ENCODE measurements at places on chromosomes 2 and 18.
A peak's percentile ranks its signal among the peaks of the same experiment; 100 is the strongest.

- DNase-seq, result no peak
These were observed 847.6 kb downstream of the SOCS6 start for GRCh38 chr18:71136487-71136886.

DNA sequence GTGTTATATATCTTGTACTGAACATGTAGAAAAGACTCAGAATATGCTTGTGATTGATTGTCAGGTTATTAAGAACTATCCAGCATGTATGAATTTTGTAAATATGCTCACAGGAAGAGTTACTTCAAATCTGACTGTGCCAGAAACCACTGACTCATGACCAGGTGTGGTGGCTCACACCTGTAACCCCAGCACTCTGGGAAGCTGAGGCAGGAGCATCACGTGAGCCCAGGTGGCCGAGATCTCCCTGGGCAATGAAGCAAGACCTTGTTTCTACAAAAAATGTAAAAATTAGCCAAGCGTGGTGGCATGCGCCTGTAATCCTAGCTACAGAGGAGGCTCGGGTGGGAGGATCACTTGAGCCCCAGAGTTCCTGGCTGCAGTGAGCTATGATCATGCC, 126.6 kb downstream of the COMMD1 start:
- DNase-seq, result no peak

- DNase-seq, result no peak
These were observed 36.8 kb upstream of the MARCO start for GRCh38 chr2:118905206-118905605.

GRCh38 chr2:240184656-240185055, 44.2 kb upstream of the OTOS start:
- DNase-seq, result no peak

- peak; percentile 15 for DNase-seq
These were observed 82.2 kb upstream of the HDAC4 start for GRCh38 chr2:239482778-239483712.

- no peak for DNase-seq
These were observed 76.2 kb upstream of the ODC1 start for GRCh38 chr2:10524341-10524740.

- DNase-seq, result no peak
These were observed 3.4 kb downstream of the COLEC11 start for GRCh38 chr2:3598197-3598910.

DNA sequence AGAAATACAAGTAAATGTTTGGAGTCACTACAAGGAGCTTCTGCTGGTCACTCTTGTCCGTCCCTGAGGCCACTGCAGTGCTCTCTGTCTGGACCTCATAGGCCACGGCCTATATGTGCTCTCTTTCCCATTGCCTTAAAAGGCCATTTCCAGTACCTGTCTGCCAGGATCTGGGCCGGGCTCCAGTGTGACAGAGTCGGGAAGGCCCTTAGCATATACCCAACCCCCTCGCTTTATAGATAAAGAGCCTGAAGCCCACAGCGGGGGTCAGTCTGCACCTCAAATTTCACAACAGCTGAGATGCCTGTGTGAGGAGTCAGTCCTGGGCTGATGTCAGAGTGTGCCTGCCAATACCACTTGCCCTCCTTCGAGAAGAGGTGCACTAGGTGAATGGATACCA, 39.9 kb downstream of the ADD2 start:
- DNase-seq, result no peak

DNA sequence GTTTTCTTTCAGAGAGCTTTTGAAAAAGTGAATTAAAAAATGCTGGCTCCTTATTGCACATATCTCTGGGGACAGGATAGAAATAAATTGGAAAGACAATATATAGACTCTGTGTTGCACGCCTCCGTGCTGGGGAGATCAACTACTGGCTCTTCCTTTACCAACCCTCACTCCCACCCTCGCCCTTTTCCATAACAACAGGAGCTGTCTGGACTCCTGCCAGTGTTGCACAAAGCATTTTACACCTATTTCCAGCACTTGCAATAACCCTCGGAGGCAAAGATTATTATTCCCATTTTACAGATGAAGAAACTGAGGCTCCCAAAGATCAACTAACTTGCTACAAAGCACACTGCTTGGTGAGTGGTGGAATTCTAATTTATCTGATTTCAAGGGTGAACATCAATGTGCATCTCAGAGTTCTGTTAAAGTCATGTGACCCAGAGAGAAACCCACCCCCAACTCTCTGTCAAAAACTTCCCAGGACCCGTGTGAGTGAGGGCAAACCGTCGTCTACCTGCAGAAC, 4.2 kb downstream of the CREG2 start:
- no peak for DNase-seq

DNA sequence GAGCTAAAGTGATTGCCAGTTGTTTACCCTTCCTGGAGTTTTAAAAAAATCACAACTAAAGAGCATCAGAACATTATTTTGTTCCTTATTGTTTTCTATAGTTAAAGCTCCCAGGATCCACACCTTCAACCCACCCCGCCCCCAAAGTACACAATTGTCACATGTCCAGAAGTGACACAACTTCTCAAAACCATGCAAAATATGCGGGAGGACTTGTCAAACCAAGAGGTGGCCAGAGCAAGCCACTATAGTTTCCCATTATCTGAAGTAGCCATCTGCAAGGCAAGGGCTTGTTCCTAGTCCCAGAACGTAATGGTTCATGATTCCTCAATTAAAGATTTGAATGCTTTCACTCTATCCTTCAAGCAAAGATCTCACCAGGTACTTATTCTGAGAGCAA, 9.9 kb upstream of the INO80C start:
- DNase-seq, result no peak

DNA sequence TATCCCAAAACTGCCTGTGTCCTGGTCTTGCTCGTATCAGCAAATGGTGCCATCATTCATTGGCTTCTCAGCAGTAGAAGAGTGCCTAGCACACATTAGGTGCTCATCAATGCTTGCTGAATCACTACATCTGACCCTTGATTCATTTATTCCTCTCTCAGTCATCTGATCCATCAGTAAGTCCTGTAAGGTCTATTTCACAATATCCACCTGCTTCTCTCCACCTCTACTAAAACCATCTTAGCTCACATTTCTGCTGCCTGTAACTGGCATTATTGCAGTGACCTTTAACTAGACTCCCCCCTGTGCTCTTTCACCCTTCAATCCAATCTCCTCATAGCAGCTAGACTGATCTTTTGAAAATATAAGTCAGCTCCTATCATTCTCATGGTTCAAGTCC, 387.6 kb upstream of the SPRED2 start:
- no peak for DNase-seq

DNA sequence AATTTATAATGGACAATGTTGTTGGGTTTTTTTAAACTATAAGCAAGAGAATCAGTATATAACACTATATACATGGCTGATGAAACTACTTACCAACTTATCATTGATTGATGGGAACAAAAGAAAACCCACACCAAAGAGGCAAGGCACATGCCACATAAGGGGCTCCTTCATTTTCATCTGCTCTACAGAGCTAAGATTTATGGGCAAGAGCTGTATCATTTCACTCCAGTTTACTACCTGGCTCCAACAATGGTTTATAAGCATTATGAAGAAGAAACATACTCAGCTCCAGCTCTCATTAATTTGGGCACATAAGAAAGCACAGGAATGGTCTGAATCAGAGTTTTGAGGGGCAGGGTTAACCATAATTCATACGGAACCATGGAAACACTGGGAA, 283.3 kb downstream of the AGPS start:
- DNase-seq, result no peak

GRCh38 chr2:25112113-25112512, 56.3 kb downstream of the POMC start:
- DNase-seq, result no peak

- DNase-seq, result no peak
These were observed 109.9 kb upstream of the CAB39 start for GRCh38 chr2:230602562-230603230.

DNA sequence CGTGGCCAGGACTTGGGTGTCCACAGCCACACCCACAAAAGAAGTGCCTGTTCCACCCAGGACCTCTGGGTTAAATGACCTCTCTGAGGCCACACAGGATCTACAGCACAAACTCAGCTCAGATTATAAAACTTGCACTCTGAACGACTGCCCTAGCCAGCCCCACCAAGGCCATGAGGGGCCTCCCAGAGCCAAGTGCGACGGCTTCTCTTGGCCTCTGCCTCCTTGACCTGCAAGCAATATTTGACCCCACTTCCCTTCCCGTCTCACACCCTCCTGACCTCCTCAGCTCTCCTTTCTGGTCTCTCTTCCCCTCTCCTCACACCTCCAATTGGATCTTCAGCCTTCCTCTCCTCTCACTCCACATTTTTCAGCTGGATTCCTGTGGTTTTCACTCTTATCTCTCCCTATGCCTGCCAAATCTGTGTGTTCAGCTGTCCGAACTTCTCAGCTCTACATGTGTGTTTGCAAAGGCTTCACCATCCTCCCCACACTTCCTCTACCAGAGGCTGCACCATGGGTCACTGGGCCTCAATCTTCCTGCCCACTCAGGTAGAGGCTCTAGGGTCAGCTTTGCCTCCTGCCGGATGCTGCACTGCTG, 25.3 kb upstream of the STEAP3 start:
- no peak for DNase-seq

- DNase-seq, result no peak
These were observed 113.7 kb downstream of the XRCC5 start for GRCh38 chr2:216222650-216223352.

- DNase-seq, result peak; percentile 98
These were observed 185.0 kb downstream of the ANAPC1 start for GRCh38 chr2:111698743-111699554.

GRCh38 chr2:17309741-17310339, 208.4 kb downstream of the RAD51AP2 start:
- DNase-seq, result peak; percentile 62

GRCh38 chr2:43348908-43349661, 122.7 kb upstream of the ZFP36L2 start:
- no peak for DNase-seq

DNA sequence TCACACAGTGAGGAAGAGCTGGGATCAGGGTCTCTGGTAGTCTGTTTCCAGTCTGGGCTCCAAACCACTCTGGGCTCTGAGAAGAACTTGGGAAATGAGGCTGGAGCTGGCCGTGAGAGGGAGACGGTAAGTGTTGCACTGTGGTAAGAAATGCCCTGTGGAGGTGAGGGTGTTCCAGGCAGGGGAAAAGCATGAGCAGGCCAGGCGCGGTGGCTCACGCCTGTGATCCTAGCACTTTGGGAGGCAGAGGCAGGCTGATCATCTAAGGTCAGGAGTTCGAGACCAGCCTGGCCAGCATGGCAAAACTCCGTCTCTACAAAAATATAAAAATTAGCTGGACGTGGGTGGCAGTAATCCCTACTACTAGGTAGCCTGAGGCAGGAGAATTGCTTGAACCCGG, 14.3 kb upstream of the DES start:
- DNase-seq, result no peak

GRCh38 chr2:50443288-50443687, 588.6 kb downstream of the NRXN1 start:
- DNase-seq, result no peak

GRCh38 chr2:163175294-163175693, 336.7 kb upstream of the KCNH7 start:
- DNase-seq, result no peak

DNA sequence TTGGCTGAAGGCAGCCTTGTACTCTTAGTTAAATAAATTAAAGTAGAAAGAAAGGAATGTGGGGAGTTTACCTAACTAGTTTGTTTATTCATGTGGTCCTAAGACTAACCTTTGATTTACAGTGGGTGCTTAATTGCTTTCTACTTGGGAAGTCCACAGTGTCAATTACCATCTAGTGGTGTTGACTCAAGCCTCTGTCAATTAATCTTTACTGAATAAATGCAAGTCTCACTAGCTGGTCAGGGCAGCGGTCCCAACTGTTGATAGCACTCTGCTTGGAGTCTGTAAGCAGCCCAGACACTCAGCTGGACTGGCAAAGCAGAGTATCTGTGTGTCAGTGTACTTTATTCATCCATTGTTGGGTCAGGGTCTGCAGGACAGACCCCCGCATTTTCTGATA, 15.8 kb downstream of the ZNF514 start:
- DNase-seq, result no peak

- DNase-seq, result no peak
These were observed 80.2 kb upstream of the DNMT3A start for GRCh38 chr2:25421820-25422411.

- no peak for DNase-seq
These were observed 7.2 kb upstream of the SPOPL start for GRCh38 chr2:138494265-138494966.

GRCh38 chr18:78526923-78527711, 452.5 kb upstream of the SALL3 start:
- DNase-seq, result no peak

- no peak for DNase-seq
These were observed 325.2 kb upstream of the RAB12 start for GRCh38 chr18:8283891-8284585.

DNA sequence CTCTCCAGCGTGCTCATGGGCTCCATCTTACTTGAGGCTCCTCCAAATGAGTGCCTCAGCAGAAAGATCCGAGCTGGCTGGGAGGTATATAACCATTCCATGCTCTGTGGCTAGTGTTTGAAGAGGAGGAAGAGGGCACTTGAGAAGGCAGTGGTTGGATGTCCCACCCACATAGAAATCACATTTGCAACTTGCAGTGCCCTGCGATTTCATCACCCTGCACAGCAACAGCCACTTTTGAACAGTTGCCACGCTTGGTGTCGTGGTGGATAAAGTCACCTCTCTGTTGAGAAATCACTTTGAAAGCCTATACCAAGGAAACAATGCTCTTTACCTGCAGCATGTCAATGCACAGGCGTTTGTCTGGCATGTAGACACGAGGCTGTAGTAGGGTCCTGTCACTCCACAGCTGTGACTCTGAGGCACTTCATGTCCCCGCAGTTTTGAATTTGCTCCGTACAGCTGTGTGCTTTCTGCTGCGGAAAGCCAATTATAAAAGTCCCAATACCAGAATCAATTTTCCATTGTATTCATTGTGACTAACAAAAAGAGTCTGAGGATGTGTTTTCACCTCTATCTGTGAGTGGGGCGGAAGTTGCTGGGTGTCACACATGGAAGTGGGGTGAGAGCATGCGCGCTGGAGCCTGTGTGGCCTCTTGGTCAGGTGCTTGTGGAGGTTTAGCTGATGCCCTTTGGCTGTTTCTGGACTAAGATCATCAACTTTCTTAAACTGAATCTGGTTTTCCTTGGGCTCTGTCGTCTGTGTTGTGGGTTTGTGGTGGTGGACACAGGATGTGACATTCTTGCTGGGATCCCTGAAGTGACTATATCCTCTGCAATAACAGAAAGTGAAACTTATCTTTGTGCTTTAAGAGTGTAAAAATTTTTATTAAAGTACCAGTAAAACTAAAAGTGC, 2.8 kb downstream of the CNDP2 start:
- no peak for DNase-seq

All from RWPE1 (cell line).